Activated CD4-positive, alpha-beta T cell treated with anti-CD3 and anti-CD28 coated beads for 1 hour (primary cell): ENCODE measurements at places on chromosomes 5 and 9.

DNA sequence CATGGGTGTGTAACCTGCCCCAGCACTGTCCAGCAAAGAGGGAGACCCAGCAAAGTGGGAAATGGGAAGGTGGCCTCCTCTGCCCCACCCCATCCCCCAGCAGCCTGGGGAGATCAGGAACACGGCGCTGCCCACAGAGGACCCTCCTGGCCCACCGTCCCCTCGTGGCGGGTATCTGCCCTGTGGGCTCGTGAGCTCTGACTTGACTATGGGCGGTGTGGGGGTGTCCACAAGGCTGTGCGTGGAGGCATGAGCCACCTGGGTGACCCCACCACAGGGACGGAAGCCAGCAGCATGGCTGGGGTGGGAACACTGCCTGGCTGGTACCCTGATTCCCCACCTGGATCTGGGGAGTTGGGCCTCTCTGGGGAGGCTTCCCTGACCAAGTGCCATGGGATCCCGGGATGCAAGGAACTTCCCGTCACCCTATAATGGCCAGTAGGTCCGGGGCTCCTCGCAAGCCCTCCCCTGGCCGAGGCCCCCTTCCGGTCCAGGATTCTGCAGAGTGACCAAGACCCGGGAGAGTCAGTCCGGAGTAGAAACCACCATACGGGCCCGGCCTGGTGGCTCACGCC lies 29.3 kb upstream of the SLC6A19 start:
- DNase-seq = no peak

GRCh38 chr5:158471535-158471924 lies 612.6 kb upstream of the CLINT1 start:
- no peak for DNase-seq

GRCh38 chr5:37889612-37890317 lies 49.9 kb upstream of the GDNF start:
- no peak for DNase-seq

GRCh38 chr5:102600964-102601363 lies 102.2 kb upstream of the SLCO6A1 start:
- DNase-seq = no peak

DNA sequence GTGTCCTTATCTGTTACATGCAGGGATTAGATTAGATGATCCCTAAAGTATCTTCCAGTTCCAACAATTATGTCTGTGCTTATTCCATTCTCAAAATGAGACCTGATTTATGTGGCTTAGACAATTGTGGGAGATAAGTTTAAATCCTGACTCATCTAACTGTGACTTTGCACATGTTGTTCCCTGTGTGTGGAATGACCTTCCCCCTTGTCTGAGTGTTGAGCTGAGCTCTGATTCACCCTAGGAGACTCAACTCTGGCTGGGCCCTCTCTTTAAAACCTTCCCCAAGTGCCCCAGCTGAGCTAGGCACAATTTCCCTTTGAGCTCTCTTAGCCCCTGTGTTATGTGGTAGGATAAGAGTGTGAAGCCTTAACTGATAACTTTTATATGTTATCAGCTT lies 118.9 kb upstream of the ELL2 start:
- no peak for DNase-seq

DNA sequence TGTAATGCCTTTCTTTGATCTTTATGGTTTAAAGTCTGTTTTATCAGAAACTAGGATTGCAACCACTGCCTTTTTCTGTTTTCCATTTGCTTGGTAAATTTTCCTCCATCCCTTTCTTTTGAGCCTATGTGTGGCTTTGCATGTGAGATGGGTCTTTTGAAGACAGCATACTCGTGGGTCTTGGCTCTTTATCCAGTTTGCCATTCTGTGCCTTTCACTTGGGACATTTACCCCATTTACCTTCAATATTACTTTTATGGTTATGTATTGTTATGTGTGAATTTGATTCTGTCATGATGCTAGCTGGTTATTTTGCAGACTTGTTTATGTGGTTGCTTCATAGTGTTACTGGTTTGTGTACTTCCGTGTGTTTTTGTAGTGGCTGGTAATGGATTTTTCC lies 59.2 kb downstream of the YTHDC2 start:
- no peak for DNase-seq

GRCh38 chr5:150161242-150162141 lies 5.1 kb upstream of the CDX1 start:
- peak; percentile 50 for DNase-seq

DNA sequence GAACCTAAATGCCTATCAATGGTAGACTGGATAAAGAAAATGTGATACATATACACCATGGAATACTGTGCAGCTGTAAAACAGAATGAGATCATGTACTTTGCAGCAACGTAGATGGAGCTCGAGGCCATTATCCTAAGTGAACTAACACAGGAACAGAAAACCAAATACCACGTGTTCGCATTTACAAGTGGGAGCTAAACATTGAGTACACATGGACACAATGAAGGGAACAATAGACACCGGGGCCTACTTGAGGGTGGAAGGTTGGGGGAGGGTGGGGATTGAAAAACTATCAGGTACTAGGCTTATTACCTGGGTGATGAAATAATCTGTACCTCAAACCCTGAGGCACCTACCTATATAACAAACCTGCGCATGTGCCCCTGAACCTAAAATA lies 22.4 kb upstream of the DEPDC1B start:
- no peak for DNase-seq

DNA sequence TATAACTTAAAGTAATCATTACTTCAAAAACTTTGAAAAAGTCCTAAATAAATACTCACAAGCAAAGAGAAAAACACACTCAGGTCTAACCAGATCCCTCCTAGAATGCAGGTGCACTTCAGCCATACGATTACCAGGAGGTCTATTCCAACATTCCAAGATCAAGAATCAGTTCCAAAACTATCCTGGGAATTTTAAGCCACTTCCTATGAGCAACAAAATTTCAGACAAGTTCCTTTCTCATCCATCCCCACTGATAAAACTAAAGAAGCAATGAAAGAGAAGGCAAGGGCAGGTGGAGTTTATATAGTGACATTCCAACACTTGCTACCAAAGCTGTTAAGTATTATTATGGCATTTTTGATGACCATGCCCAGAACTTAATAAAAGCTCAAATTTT lies 29.6 kb downstream of the MLLT3 start:
- DNase-seq = no peak
